ENCODE measurements at places on chromosomes 3 and 15. TPM values are rescaled to one million over a fixed set of nuclear protein-coding genes. Genes with fewer than 3 reads are reported as not detected.
A peak's percentile ranks its signal among the peaks of the same experiment; 100 is the strongest.

GRCh38 chr3:120741837-120742197 lies 499 bp downstream of the RABL3 start:
- no peak for DNase-seq

- no peak for DNase-seq
Observed at GRCh38 chr15:35182841-35183479, 97.9 kb upstream of the NANOGP8 start.

- DNase-seq, result no peak
Observed at GRCh38 chr3:122169911-122170310, 13.6 kb upstream of the CASR start.

DNA sequence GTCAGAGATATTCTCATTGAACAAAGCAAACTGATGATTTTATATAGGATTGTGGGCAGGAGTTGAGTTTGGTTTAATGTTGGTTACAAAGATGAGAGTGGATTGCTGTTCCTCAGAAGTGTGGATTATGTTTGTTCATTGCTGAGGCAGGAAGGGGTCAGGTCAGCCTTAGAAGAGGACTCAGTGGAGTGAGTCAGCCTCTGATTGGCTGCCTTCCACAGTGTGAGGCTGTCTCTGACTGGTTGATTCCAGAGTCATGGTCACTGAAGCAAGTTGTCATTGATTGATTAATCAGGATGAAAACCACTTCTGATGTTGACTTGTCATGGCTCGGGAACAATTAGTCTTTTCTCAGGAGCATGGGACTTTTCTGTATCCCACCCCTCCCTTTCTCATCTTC lies 36.2 kb downstream of the KBTBD12 start:
- DNase-seq, result no peak

DNA sequence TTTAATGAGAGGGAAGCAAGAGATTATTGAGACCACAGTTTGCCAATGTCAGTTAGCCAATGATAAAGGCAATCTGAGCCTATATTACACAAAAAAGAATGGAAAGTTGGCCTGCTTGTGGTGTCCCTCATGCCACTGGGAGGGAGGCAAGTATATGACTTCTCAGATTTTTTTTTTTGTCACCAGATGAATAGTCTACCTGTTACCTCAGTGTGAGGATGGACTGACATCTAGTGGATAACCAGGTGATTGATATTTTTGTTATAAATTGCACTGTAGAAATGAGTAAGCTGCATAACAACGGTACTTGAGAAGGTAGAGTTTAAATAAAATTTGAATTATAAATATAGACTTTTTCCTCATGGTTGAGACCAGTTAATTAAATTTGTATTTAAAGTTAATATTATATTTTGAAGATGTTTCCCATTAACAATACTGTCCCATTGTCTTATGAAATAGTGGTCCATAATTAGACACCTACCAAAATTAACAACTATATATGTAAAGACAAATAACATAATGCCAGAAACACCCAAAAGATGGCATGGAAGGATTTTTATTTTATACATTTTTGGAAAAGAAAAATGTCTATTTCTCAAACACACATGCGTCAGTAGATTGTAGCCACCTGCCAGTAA lies 237.8 kb upstream of the GADL1 start:
- DNase-seq, result no peak

- no peak for DNase-seq
Observed at GRCh38 chr3:135239615-135239884, 444.5 kb downstream of the EPHB1 start.

- no peak for DNase-seq
Observed at GRCh38 chr15:23566071-23566554, 639 bp downstream of the MKRN3 start.

DNA sequence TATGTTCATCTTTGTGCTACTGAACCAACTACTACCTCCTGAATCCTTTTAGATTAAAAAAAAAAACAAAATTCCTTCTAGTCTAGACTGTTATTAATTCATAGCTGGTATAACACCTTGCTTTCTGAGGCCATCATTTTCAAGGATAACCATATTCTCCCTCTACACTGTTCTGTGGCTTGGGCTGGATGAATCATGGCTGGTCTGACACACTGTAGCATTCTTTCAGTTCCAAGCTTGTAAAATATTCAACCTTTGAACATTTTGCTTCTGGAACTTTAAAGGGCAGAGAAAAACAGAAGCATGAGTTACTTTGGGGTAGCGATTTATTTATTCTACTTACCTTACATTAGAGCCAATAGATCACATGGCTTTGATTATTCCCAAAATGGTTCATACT lies 7.6 kb downstream of the HSPBAP1 start:
- DNase-seq, result no peak

GRCh38 chr15:98782801-98783200 lies 134.5 kb downstream of the IGF1R start:
- no peak for DNase-seq

GRCh38 chr3:42191443-42191747 lies 74.6 kb downstream of the CCK start:
- no peak for DNase-seq

- DNase-seq, result no peak
Observed at GRCh38 chr3:34070831-34071585, 272.6 kb downstream of the PDCD6IP start.

DNA sequence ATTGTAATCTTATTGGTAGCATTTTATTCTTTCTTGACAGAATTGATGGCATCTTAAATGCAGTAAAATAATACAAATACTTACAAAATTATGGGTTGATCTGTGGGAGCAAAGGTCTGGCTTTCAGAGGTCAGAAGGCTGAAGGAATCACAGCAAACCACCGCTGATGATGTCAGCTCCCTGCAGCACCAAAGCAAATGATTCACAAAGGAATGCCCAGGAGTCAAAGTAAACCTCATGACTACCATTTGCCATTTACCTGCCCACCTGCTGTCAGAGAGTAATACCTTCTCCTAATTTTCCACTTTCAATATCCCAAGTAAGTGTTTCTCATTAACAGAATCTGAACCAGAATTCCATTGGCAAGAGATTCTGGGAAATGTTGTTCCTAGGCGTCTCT lies 46.1 kb downstream of the CPA3 start:
- no peak for DNase-seq

DNA sequence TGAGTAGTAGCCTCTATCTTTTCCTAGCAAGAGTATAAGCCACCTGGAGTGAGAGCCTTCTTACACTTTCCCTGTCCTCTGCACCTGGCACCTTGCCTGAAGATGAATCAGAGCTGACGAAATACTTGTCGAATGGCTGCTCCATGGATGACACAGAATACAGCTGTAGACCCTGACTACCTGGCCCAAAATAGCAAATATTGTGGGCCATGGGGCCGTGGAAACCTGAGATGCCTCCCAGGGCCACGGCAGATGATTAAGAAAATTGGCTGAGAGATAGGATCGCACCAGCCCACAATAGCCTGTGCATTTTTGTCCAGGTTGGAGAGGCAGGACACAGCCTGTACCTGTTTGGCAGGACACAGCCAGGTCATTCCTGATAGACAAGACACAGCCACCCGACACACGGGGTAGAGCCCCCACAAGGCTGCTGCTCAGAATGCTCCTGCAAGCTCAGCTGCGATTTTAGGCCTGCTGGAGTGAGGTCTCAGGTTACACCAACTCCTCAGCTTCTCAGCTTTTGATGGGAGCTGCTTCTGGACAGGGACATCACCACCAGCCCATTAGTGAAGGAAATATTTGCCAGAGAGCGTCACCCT lies 22.9 kb upstream of the TPM1 start:
- DNase-seq, result no peak

- DNase-seq, result no peak
Observed at GRCh38 chr3:94115482-94115881, 52.6 kb downstream of the NSUN3 start.

DNA sequence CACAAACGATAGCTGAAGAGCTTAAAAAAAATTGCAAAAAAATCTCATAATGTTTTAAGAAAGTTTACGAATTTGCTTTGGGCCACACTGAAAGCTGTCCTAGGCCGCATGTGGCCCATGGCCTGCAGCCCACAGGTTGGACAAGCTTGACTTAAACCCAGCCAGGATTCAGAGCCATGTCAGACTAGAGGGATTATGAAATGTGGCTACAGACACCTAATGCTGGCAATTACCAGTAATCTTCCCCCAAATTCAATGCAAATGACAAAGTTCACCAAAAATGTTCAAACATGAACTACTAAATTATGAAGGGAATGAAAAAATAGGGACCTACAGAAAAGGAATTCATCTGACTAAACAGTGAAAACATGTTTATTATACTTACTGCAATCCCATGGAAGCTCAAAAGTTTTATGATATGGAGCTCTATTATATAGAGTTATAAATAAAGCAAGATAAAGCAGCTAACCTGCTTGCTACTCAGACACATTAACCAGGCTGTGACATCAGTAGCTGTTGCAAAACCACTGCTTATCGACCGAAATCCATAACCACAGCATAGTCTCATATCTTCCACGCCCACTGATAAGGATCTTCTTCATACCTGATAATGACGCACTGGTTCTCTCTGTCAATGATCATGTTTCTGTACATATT lies 49.2 kb downstream of the LDHAL6B start:
- DNase-seq, result no peak

DNA sequence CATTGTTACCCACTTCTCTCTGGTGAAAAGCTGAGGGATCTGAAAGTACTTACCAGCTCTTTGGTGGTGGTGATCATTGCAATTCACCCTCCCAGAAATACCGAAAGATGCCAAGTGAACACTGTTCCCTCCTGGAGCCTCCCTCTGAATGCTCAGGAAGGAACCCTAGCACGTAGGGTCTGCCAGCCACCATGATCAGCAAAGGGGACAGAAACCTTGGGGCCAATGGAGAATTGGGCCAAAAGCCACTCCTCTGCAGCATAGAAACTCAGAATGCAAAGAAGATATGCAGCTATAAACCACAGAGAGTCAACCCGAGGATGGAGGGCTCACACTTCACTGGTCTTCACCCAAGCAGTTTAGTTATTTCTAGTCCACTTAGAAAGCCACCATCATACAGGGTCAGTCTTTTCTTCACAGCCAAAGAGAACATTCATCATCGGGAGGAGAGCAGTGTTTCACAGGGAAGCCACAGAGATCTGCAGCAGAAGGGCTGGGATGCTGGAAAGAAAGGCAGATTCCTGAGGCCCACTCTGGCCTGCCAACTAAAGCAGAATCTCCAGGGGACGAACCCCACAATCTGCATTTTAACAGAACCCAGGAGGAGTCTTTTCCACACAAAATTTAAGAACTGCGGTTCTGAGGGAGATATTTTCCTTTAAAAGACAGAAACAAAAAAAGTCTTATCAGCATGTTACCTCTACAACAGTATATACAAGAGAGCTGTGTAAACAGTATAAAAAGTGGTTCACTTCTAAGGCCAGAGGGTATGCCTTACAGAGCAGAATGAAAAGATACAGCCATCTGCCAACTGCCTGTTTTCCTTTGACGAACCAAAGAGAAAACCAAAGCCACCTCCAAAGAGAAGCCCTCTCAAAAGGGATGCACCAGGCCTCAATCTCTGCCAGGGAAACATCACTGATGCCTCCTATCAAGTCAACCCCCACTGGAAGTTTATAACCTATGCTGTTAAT lies 11.3 kb downstream of the TBC1D2B start:
- DNase-seq, result no peak

DNA sequence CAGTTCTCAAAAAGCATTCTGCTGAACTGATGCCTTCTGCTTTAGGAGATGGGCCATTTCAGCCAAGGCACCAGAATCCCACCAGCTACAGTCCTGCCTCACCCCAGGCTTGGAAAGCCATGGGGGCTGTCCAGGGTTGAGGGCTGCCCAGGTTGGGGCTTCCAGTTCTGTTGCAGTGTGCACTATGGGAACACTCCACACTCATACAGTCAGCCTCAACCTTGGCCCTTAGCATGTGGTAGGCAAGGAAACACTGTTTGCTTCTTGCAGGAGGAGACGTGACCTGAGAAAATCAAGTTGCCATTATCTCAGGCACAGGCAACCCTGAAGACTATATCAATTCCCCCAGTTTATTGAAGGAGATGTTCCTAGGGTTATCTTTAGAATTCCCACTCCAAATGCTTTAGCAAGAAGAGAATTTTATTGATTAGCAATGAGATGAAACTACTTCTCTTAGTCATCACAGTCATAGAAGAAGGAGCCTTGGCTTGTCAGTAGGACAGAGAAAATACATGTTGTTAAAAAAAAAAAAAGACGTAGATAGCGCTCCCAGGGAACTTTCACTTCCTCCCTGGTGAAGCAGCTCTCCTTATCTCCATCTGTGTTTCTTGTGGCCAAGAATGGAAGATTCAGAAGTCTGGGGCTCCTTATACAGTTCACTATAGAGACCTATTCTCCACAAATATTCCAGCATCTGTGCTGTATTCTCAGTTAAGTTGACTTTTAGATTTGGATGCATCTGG lies 38.3 kb upstream of the IL12A start:
- DNase-seq, result no peak

DNA sequence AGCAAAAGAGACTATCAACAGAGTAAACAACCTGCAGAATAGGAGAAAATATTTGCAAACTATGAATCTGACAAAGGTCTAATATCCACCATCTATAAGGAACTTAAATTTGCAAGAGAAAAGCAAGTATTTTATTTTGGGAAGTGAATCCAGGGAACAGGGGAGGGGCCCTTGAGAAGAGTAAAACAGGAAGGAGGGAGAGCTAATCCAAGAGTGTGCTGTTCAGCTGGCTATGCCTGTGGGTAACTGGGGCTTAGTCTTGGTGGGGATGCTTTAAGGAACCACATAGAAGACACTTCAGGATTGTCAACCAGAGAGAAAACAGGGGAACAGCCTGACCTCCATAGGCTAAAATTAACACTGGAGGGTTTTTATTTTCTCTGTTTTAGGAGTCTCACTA lies 3.9 kb upstream of the HHLA2 start:
- no peak for DNase-seq

DNA sequence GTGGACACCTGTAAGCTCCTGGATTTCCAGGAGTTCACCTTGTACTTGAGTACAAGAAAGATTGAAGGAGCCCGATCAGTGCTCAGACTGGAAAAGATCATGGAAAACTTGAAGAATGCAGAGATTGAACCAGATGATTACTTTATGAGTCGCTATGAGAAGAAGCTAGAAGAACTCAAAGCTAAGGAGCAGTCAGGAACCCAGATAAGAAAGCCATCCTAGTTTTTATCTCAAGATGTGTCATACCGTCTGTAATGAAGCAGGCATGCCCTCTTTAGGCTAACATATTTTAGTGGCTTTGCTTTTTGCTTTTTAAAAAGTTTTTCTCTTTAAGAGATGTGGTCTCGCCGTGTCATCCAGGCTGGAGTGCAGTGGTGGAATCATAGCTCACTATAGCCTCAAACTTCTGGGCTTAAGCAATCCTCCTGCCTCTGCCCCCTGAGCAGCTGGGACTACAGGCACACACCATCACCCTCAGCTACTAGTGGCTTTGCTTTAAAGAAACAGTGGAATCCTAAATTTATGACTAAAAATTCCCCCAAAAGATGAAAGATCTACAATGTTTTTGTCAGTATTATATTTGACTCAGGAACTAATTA lies 28.1 kb downstream of the EXOG start:
- no peak for DNase-seq

GRCh38 chr15:62758126-62758951 lies 284.2 kb upstream of the TPM1 start:
- DNase-seq, result peak; percentile 32

GRCh38 chr3:1348547-1348946 lies 255.7 kb downstream of the CNTN6 start:
- DNase-seq, result no peak

Gene LSAMP
- total RNA-seq, result 5.4 TPM

Gene GCHFR
- 17.2 TPM for total RNA-seq

Gene ANKRD63
- not detected for total RNA-seq

Gene SLC12A1
- total RNA-seq, result 0.68 TPM

Gene HYAL1
- 6.1 TPM for total RNA-seq

Gene GP5
- 0.14 TPM for total RNA-seq

Gene UBAP1L
- 3.7 TPM for total RNA-seq

Gene DPPA2
- not detected for total RNA-seq

Gene SYNPR
- not detected for total RNA-seq

Gene CHRNB4
- total RNA-seq, result not detected

Gene WDR82
- total RNA-seq, result 44.5 TPM

Gene SPINK8
- total RNA-seq, result not detected

Gene GOLGA8J
- total RNA-seq, result 0.81 TPM

Gene PLAAT1
- not detected for total RNA-seq
